ENCODE measurements at places on chromosomes 4 and X.
A peak's percentile ranks its signal among the peaks of the same experiment; 100 is the strongest.

DNA sequence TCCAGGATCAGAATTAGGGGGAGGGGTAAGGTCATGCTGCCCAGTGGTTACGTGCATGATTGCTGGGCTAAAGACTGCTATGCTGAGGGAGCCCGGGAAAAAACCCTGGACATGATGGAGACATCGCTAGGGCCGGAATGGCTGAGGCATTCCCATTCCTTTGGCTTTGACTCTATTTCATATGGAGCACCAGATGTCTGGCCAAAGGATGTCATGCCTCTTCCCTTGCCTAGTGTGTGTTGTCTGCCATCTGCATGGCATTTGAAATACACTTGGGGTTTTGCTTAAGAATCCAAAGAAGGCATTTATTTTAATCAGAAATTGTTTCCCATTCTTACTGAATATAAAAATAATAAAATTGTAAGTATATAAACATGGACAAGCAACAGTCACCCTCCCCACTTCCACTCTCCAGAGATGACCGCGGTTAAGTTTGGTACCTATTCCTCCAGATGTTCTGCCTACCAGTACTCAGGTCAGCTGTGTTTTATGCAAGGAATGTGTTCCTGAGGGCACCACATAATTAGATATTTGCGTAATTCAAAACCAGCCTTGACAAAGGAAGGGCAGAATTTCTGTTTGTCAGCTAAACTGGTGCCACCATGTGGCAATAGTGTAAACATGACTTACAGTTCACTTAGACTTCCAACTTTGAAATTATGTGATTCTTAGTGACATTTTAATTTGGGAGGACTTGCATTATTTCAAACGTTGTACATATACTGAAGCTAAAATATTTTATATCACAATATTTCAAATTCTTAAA is 105.9 kb downstream of the CT47B1 start:
- peak; percentile 61 for DNase-seq

- peak; percentile 64 for DNase-seq
These were observed 79.6 kb downstream of the CCKAR start for GRCh38 chr4:26410385-26411293.

DNA sequence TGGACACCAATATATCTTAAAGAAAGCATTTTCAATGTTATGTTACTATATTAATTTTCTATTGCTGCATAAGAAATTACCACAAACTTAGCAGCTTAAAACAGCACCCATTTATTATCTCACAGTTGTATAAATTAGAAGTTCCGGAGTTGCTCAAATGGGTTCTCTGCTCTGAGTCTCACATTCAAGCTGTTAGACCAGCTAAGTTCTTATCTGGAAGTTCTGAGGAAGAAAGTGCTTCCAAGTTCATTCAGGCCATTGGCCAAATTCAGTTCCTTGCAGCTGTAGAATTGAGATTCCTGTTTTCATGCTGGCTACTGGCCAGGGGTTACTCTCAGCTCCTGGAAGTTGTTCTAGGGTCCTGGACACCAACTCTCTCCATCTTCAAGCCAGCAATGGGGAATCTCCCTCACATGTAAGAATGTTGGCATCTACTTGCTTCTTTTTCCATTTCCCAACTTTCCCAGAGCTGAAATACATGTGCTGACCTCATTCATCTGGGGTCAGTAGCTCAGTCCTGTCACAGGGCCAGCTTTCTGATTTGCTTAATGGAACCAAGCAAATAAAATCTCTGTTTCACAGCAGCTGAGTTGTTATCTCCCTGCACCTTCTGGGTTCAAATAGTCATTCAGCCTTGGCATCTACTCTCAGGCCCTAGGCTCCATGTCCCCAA is 99.6 kb upstream of the INTU start:
- no peak for DNase-seq

DNA sequence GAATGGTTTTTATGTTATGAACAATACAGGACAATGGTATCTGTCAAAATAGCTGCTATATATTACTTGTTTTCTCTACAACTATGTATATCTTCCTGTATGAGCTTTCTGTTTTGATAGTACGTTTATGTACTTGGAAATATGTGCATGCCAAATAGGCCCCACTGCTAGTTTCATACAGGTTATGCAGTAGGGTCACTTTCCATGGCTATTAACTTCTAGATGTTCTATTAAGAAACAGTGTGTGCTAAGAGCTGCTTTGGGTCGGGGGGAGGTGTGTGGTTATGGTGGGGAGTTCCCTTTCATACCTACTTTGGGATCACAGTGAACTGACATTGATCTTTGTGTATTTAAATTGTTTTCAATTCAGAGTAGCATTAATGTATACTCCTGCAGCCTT is 30.9 kb downstream of the RBPJ start:
- DNase-seq = no peak

- DNase-seq = no peak
These were observed 88.8 kb downstream of the BCOR start for GRCh38 chrX:40008791-40009461.

DNA sequence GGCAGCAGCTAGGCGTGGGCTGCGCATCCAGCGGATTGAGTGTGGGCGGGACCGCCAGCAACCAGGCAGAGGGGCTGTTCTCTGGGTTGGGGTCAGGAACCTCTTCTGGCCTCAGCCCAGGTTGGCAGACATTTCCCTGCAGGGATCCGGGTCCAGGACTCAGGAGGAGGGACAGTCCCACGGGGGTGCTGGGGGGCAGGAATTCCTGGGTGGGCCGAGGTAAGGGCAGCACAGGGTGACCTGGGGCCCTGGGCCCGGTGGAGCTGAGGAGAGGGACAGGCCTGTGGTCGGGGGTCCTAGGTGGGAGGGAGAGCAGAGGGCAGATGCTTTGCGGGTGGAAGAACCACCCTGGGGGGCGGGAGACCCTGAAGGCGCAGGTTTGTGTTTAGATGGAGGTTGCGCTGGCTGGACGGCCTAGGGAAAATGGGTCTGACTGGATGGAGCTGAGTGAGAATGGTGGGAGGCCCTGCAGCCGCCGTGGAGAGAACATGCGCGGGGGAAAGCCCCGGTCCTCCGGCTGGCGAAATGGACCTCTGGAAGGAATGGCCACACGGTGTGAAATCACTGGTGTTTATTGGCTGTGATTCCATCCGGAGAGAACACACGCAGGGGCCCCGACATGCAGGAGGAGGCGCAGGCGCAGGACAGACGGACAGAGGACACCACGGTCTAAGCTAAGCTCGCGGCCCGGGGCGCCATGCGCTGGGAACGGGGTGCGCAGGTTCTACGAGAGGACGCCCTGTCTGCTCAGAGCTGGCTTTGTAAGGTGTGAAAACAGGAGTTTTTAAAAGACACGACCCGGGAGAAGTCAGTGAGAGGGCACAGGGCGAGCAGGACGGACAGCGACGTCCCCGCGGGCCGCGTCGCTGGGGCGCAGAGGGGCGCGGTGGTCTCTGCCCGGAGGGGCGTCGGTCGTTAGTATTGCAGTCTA is 41.3 kb downstream of the CPLX1 start:
- no peak for DNase-seq

GRCh38 chrX:31807165-31807564 is 735.3 kb upstream of the FTHL17 start:
- DNase-seq = no peak

DNA sequence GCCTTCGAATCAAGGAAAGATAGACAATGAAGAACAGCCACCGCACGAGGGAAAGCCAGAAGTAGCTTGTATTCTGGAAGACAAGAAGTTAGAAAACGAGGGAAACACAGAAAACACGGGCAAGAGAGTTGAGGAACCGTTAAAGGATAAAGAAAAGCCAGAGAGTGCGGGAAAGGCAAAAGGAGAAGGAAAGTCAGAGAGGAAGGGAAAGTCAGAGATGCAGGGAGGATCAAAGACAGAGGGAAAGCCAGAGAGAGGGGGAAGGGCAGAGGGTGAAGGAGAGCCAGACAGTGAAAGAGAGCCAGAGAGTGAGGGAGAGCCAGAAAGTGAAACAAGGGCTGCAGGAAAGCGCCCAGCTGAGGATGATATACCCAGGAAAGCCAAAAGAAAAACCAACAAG is 1.4 kb downstream of the TCEAL2 start:
- no peak for DNase-seq

DNA sequence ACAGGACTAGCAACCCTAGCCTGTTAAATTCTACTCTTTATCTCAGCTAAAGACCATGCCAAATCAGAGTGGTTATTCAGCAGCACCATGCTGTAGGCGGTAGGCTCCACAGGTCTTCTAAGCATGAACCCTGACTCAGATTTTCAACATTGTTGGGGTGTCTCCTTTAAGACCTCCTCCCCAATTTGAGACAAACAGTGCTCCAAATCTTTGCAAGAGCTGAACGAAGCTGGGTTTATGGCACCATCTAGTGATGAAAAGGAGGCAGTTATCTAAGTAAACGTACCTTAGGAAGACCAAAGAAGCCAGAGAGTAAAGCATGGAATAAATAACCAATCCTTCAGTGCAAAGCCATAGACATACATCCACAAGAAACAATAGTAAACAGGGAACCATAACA is 334.5 kb upstream of the SLC7A11 start:
- peak; percentile 42 for DNase-seq

DNA sequence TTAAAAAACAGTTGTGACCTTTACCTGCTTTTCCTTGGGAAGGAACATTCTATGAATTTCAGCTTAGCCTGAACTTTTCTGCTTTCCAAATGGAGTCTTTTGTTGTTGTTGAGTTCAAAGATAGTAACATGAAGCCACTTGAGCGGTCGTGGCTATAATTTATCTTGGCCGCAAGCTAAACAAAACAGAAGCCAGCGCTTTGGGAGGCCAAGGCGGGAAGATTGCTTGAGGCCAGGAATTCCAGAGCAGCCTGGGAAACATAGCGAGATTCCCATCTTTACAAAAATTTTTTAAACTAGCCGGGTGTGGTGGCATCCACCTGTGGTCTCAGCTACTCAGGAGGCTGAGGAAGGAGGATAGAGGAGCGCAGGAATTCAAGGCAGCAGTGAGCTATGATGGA is 29.9 kb downstream of the TKTL1 start:
- DNase-seq = no peak
